Ecto neural progenitor cell (in vitro differentiated cells): ENCODE measurements at places on chromosomes 5 and 9.

GRCh38 chr5:100273846-100274580, 261.2 kb upstream of the FAM174A start:
- DNase-seq, result no peak

GRCh38 chr5:2139478-2139877, 256.8 kb upstream of the IRX4 start:
- DNase-seq, result no peak

DNA sequence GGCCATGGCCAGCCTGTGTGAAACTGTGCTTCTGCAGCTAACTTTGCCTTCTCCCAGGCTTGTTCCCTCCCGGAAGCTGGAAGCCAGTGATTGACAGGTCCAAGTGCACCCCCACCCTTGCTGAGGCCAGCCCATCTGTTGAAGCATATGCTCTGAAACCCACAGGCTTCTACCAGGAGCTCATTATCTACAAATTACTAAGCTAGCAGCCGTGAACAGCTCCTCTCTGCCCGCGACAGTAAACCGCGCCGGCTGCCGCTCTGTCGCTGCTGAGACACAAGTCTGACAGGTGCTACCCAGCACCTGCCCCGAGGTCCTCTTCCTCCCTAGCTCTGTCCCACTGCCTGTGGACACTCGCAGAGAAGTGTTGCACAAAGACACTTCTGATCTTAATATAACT, 490.9 kb downstream of the GADD45G start:
- DNase-seq, result no peak

- DNase-seq, result no peak
Observed at GRCh38 chr5:89203611-89204010, 320.6 kb upstream of the MEF2C start.

DNA sequence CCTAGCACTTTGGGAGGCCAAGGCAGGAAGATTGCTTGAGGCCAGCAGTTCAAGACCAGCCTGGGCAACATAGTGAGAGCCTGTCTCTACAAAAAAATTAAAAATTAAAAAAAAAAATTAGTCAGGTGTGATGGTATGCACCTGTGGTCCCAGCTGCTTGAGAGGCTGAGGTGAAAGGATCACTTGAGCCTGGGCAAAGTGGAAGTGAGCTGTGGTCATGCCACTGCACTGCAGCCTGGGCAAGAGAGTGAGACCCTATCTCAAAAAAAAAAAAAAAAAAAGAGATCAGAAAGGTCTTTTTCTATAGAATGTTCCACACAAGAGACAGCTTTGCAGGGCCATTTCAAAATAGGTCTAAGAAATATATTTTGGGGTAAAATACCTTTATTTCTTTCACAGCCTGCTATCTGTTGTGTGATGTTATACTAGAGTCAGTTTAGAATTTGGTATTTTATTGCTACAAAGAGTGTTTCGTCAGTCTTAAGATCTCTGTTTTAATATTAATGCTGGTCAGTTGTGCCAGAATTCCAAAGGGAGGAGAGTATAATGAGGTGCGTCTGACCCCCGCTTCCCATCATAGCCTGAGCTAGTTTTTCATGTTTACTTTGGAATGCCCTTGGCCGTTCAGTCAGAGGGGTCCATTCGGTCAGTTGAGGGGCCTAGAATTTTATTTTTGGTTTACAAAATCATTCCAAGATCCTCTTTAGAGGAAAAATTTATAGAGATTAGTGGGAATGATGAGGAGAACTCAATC, 9.4 kb downstream of the LNPEP start:
- DNase-seq, result no peak

GRCh38 chr9:34566972-34567371, 22.6 kb downstream of the CNTFR start:
- DNase-seq, result no peak

- DNase-seq, result no peak
Observed at GRCh38 chr5:157554179-157555036, 21.2 kb downstream of the ADAM19 start.

DNA sequence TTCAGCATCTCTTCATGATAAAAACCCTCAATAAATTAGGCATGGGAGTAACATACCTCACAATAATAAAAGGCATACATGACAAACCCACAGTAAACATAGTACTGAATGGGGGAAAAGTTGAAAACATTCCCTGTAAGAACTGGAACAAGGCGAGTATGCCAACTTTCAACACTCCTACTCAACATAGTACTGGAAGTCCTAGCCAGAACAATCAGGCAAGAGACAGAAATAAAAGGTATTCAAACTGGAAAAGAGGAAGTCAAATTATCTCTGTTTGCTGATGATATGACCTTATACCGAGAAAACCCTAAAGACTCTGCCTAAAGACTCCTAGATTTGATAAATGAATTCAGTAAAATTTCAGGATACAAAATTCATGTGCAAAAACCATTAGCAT, 167.6 kb downstream of the TMEM38B start:
- no peak for DNase-seq

DNA sequence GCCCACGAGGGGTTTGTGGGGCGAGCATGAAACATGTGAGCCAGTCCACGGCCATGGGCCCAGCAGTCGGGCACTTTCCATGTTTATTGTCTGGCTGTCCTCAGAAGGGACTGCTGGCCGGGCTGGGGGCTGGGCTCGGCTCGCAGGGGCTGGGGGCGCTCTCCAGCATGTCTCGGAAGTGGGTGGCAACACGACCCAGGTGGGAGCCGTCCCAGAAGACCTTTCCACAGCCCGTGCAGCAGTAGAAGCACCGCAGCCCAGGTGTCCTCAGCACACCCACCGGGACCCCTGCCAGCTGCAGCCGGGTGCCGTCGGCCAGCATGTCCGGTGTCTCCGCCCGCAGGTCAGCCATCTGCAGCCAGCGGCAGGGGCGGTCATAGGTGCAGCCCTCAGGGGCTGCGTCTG, 4.8 kb upstream of the NRARP start:
- DNase-seq, result peak; percentile 56

- DNase-seq, result no peak
Observed at GRCh38 chr9:76600007-76600615, 141.1 kb downstream of the GCNT1 start.

DNA sequence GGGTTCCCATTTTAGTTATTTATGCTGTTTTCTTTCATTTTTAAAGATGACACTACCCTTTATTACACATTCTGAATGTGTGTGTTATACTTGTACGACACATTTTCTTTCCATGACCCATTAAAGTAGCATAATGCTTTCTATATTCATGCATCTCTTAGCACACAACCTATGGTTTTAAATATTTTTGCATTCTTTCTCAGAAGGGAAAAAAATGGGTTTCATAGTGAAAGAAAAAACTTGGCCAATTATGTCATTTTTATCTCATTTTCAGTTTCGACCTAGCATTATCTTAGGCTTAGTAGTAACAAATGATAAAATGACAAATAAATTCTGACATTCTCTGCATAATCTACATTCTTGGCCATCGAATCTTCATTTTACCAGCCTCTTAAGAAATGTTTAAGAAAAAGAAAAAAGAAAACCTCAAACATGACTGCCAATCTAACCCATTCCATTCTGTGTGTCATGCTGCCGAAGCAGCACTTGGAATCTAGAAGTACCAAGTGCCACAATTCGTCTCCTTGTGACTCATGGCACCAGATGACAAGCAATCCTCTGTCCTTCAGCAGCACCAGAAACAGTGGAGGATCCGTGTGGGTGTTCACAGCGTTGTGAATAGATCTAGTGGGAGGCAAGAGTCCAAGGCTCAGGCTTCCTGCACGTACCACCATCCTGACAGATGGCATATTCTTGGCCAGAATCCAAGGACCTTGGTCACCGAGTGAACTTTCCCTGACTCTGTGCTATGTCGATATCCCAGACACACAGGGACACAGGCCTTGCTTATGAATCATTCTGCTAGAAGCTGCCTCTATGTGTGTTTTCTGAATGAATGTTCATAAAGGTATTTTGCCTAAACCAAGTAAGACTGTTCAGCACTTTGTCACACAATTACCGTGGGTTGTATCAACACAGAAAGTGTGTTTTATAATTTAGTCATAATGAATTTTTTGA, 502.7 kb downstream of the NR2F1-AS1 start:
- no peak for DNase-seq
